Sigmoid colon (tissue), 7 donors: ENCODE measurements at places on chromosomes 12 and 14. TPM values are rescaled to one million over a fixed set of nuclear protein-coding genes. Genes with fewer than 3 reads are reported as not detected.

Gene TAS2R42
- total RNA-seq = not detected

GRCh38 chr12:31321186-31321896, 4.6 kb downstream of the SINHCAF start:
- DNase-seq = no peak

Gene RNASE7
- not detected for total RNA-seq

DNA sequence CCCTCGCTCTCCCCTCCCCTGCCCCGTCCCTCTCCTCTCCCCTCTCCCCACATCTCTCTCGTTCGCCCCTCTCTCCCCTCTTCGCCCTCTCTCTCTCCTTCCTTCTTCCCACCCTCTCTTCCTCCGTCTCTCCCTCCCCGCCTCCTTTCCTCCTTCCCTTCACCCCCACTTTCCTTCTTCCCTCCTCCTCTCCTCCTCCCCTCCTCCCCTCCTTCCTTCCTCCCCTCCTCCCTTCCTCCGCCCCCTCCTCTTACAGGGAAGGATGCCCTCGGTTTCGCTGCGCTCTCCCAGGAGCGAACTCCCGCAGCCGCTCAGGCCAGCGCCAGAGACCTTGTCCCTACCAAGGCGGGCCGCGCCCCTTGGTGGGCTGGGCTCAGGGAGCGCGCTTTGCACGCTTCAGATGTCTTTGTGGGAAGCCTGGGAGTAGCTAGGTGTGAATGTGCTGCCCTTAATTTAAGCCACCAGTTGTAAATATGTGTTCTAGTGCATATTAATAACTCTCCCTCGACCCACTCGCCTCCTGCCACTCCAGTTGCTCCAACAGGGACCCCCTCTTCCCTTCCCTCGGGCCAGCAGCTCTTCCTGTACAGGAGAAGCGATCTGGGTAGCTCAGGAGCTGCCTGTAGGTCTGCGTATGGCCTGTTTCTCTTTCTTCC, 13.3 kb upstream of the MAP3K9 start:
- no peak for DNase-seq
